ENCODE measurements at places on chromosomes 6 and 20. TPM values are rescaled to one million over a fixed set of nuclear protein-coding genes. Genes with fewer than 3 reads are reported as not detected.
A peak's percentile ranks its signal among the peaks of the same experiment; 100 is the strongest.

Gene SLC13A3
- 3.2 TPM for total RNA-seq

Gene GSTA2
- not detected for total RNA-seq

Gene QRSL1
- 8.7 TPM for total RNA-seq

Gene RTN4IP1
- total RNA-seq = 1.3 TPM

Gene OXT
- total RNA-seq = not detected

Gene COL9A1
- not detected for total RNA-seq

DNA sequence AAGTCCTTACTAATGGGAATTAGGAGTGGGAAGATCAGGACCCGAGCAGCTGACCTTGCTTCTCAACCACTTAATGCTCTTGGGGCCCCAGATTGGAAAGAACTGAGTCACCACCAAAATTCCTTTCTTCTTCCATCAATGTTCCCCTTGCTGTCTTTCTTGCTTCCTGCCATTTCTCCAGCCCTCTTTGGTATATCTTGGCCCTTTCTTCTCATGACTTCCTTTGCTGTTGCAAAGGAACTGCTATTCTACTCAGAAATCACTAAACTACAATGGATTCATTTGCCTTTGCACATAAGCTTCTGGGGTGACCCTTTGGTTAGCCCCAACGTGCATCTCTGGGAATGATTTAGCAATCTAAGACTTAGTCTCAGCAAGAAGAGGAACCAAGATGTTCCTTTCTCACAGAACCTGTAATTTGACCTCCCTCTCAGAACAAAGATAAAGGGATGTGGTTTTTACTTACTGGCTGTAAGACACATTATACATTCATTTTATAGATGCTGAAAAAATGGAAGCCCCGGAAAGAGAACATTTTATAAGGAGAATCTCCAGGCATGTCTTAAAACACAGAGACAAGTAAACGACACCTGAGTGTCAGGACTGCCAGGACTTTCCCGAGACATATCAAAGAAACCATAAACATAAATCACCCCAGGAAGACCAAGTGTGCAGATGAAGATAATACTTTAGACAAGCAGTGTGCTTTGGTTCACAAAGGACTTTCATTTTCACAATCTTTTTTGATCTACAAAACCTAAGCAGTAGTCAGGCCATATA lies 99.0 kb upstream of the TNFAIP3 start:
- H3K27me3 ChIP-seq = no peaks in the 10 kb centered on the region
- H3K36me3 ChIP-seq = no peaks in the 10 kb centered on the region
- H3K4me1 ChIP-seq = no peaks in the 10 kb centered on the region

DNA sequence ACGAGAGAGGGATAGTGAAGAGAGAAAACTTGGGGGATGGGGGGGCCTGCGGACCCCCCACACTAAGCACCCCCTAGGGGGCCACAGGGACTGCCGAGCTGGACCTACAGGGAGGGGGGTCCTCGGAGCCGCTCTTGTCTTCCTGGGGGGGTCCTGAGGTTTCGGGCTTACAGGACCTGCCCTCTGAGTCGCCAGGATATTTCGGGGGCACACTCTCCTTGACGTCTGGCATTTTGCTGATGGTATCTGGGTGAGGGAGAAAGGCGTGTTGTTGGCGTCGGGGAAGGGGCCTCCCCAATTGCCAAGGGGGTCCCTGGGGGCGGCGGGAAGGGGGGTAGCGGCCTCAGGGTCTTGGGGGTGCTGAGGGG lies 516 bp downstream of the TCP11 start:
- no peak for DNase-seq
- H3K4me3 ChIP-seq = peak overlapping the region; percentile 50
- peaks cover 14% of the 10 kb centered on the region for H3K4me1 ChIP-seq
- no peaks in the 10 kb centered on the region for H3K36me3 ChIP-seq

DNA sequence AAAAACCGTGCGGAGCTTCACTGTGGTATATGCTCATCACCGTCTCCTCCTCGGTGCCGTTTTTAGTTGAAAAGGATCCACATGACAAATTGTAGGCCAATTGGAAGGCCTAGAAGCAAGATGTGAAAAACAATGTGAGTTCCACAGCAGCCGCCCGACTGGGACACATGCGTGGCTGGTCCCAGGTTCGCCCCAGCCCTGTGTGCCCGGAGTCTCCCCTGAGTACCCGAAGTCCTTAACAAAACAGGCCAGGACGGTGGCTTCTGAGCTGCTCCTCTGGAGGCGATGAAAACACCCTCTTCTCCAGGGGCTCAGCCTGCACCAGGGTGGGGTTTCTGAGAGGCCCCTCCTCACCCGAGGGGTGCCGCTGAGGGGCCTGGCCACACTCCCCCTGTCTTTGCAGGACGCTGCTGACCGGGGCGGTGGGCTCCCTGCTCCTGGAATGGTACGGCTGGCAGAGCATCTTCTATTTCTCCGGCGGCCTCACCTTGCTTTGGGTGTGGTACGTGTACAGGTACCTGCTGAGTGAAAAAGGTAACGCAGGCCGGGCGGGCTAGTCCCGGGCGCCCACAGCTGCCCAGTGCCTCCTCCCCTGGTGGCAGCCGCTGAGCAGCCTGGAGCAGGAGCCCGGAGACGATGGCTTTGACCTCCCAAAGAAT lies 9.8 kb downstream of the SLC17A9 start:
- no peak for DNase-seq
- H3K4me3 ChIP-seq = no peak overlapping the region
- no peak overlapping the region for H3K27ac ChIP-seq
- H3K36me3 ChIP-seq = no peaks in the 10 kb centered on the region

DNA sequence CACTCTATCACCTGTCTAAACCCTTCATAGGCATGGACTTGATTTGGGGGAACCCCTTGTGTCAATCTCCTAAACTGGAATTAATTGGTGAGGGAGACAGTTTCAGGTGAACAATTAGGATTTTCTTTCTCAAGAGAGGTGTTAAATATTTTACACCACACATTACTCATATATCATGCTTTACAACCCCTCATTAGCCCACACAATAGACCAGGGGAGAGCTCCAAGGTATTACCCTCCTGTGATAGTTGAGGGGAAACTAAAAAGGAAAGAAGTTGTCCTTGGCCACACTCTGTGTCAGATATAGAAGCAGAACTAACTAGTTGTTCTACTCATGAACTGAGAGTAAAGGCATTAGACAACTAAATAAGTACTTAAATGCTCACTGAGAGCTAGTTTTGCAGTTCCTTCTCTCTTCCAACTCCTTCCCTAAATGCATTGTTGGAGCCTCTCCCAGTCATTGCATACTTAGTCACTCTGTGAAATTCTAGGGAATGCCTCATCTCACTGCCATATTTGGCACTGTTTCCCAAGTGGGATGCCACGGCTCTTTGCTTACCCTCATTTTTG lies 183.7 kb upstream of the CEP162 start:
- DNase-seq = no peak
- peak overlapping the region; percentile 8 for H3K27ac ChIP-seq
- peak overlapping the region; percentile 17 for H3K4me3 ChIP-seq

- no peak overlapping the region for H3K4me3 ChIP-seq
- no peaks in the 10 kb centered on the region for H3K36me3 ChIP-seq
- H3K27ac ChIP-seq = no peak overlapping the region
- no peaks in the 10 kb centered on the region for H3K4me1 ChIP-seq
Observed at GRCh38 chr20:61260905-61261304, 8.8 kb downstream of the CDH4 start.

DNA sequence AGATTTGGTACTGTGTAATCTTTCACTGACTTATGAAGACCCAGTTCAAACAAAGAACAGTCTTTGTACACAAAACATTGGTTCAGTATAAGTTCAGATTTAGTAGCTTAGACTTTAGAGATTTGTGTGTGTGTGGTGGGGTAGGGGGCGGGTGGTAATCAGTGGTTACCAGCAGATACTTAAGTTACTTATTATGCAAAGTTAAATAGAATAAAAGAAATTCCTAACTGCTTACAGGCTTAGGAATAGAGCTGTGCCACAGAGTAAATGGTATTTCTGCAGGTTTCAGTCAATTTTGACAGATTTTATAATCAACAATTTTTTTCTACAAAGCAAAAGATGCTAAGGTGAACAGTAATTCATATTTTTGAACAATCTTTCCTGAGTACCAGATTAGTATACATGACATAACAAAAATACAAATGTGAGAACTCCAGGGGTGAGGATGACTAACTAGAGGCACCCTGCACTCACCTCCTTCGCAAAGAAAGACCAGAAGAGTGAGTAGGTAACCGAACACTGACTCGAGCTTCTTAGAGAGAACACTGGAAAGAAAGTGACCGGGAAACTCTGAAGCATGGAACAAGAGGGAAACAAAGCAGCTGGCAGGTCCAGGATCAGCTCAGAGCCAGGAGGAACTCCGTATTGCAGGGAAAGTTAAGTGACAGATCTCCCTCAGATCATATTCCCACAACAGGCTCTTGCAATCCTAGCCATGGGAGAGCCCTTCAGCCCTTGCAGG lies 560.6 kb downstream of the COL12A1 start:
- H3K4me1 ChIP-seq = no peaks in the 10 kb centered on the region
- H3K27ac ChIP-seq = no peak overlapping the region
- DNase-seq = no peak
- no peaks in the 10 kb centered on the region for H3K36me3 ChIP-seq

- H3K4me3 ChIP-seq = no peak overlapping the region
- H3K36me3 ChIP-seq = peaks cover 6% of the 10 kb centered on the region
- H3K27ac ChIP-seq = no peak overlapping the region
Observed at GRCh38 chr6:15616261-15616660, 46.6 kb downstream of the DTNBP1 start.

DNA sequence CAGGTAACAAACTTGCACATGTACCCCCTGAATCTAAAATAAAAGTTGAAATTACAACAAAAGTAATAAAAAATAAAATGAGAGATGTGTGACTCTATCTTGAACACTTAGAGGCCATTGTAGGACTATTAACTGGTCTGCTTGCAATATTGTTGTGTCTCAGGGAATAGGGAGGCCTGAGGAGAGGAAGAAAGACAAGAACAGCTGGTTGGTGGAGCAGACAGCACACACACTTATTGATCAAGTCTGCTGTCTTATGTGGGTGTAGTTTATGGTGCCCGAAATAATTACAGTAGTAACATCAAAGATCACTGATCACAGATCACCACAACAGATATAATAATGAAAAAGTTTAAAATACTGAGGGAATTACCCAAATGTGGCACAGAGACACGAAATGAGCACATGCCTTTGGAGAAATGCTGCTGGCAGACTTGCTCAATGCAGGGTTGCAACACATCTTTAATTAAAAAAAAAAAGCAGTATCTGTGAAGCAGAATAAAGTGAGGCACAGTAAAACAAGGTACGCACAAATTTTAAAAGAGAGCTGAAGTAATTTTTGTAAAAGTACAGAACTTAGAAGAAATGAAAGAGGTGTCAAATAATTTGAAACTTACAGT lies 110.1 kb upstream of the HDAC2 start:
- H3K4me3 ChIP-seq = no peak overlapping the region
- no peak overlapping the region for H3K27ac ChIP-seq
- no peaks in the 10 kb centered on the region for H3K36me3 ChIP-seq
- DNase-seq = no peak
- H3K27me3 ChIP-seq = no peaks in the 10 kb centered on the region

DNA sequence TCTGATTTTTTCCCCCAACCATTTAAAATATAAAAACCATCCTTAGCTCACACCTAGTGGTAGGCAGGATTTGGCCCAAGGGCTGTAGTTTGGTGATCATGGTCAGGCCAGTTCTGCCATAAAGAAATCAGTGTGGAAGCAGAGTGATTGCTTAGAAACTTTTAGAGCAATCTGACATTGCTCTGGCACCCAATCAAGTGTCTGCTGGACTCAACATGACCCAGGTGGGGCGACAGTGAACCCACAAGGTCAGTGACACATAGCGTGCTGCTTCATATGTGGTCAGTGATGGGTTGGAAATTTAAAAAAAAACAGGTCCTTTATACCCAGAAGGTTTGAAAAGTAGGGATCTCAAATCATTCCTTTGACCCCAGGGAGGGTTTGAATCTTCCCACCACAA lies 107.9 kb downstream of the BANF2 start:
- no peaks in the 10 kb centered on the region for H3K27me3 ChIP-seq
- DNase-seq = no peak
- no peaks in the 10 kb centered on the region for H3K36me3 ChIP-seq
- no peak overlapping the region for H3K27ac ChIP-seq

- H3K36me3 ChIP-seq = no peaks in the 10 kb centered on the region
- no peak for DNase-seq
- no peak overlapping the region for H3K27ac ChIP-seq
- H3K4me3 ChIP-seq = no peak overlapping the region
- no peaks in the 10 kb centered on the region for H3K27me3 ChIP-seq
Observed at GRCh38 chr20:56278196-56278595, 29.7 kb downstream of the MC3R start.

DNA sequence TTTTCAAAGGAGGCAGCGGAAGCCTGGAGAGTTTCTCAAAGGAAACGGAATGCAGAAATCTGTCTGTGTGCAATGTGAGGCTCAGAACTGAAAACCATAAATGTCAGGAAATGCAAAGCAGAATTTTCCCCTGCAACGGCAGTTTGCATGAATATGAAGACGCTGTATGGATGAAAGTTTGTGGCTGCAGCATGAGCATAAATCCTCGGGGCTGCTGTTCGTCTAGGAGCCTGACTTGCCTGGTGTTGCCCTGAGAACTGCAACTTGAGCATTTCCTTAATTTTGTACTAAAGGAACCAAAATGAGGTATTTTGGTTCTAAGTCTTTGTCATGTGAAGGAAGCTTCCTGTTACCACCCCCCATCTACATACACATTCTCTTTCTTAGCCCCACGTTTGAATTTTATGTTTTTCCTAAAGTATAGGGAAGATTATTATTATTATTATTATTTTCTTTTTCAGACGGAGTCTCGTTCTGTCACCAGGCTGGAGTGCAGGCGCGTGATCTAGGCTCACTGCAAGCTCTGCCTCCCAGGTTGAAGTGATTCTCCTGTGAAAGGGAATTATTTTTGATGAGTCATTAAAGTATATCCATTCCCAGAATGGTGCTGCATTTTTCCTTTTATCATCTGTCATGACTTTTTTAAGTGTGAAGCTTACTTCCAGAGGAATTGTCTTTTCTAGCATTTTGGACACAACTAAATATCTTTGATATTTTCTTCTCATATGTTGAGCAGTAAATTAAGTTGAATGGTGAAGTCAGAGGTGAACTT lies 33.1 kb downstream of the MTHFD1L start:
- no peak overlapping the region for H3K27ac ChIP-seq
- no peaks in the 10 kb centered on the region for H3K27me3 ChIP-seq
- peaks cover 3% of the 10 kb centered on the region for H3K4me1 ChIP-seq
- DNase-seq = no peak
- H3K4me3 ChIP-seq = no peak overlapping the region
- H3K36me3 ChIP-seq = no peaks in the 10 kb centered on the region

DNA sequence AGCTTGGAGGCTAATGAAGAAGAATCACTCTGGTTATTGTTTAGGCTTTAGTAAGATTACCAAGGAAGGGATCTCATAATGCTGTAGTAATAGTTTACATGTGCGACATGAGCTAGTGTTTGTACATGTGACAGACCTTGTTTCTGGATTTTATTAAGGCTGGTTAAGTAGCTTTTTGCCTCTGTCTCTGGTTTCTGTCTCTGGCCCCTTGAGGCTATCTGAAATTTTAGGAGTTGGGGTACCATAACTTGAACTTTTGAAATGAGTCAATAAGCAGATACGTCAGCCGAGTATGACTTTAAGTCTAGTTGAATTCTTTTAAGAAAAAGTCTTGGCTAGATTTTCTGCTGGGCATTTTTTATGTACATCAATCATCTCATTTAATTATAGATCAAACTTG lies 9.5 kb downstream of the CBFA2T2 start:
- no peak for DNase-seq
- H3K4me1 ChIP-seq = no peaks in the 10 kb centered on the region
- H3K4me3 ChIP-seq = no peak overlapping the region

GRCh38 chr20:6081236-6081635 lies 27.4 kb upstream of the LRRN4 start:
- H3K27me3 ChIP-seq = no peaks in the 10 kb centered on the region
- no peak for DNase-seq
- H3K4me1 ChIP-seq = no peaks in the 10 kb centered on the region
- H3K36me3 ChIP-seq = no peaks in the 10 kb centered on the region

- no peak for DNase-seq
Observed at GRCh38 chr6:73637404-73637803, 16.4 kb downstream of the SLC17A5 start.
